ENCODE measurements at places on chromosomes 7 and 10.

- no peak for DNase-seq
Measured at GRCh38 chr7:148340438-148341280, 249.9 kb upstream of the C7orf33 start.

DNA sequence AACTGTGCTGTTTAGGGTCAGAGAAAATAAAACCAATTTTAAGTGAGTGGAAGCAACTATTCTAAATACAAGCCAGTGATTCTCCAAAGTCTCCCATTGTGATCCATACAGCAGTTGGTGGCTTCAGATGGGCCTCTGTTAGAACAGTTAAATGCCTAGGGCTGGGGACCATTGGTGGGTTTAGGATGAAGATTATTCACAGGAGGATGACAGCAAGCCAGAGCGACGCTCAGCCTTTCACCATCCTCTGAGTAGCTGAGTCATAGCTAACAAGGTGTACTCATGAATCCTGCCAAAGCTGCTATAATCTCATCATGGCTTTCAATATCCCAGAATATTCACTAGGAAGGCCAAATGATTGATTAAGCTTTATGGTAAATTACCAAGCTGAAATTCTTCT lies 39.6 kb downstream of the STARD3NL start:
- DNase-seq: no peak

DNA sequence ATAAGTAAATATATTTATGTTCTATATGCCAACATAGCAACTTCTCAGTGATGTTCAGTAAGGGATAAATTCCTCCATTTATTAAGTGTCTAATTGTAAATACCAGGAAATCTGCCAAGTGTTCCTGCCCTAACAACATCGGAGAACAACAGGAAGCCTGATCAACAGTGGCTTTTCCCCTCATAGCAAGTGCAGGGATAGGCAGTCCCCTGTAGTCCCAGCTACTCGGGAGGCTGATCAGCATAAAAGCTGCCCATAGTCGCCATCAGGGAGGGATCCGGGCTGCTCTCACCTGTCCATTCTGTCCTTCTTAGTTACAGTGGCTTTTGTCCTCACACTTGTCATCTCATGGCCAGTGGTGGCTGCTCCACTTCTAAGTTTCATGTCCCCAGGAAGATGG lies 141.3 kb downstream of the IDE start:
- no peak for DNase-seq

DNA sequence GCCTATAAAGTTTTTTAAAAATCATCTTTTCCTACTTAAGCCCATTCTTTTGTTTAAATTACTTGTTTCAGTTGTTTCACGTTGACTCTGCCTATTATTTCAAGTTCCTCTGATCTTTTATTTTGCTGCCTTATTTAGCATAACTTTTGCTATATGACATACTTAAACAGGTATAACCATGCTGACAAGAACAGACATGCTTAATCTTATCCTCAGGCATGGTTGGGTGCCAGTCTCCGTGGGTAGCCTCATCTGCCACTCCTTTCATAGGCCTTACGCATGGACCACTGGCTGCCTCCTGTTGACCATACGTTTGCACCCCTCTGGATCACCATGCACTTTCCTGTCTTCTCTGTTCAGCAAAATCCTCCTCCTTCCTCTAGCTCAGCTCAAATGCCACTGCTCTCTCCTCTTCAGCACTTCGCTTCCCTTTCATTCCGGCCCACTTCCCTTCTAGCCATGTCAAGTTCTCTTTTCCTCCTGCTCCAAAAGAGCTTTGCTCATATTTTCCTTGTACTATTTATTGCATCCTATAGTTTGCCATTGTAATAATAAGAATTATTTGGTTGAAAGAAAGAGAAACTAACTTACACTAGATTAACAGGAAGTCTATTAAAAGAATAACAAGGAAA lies 10.0 kb upstream of the TSPAN33 start:
- no peak for DNase-seq

DNA sequence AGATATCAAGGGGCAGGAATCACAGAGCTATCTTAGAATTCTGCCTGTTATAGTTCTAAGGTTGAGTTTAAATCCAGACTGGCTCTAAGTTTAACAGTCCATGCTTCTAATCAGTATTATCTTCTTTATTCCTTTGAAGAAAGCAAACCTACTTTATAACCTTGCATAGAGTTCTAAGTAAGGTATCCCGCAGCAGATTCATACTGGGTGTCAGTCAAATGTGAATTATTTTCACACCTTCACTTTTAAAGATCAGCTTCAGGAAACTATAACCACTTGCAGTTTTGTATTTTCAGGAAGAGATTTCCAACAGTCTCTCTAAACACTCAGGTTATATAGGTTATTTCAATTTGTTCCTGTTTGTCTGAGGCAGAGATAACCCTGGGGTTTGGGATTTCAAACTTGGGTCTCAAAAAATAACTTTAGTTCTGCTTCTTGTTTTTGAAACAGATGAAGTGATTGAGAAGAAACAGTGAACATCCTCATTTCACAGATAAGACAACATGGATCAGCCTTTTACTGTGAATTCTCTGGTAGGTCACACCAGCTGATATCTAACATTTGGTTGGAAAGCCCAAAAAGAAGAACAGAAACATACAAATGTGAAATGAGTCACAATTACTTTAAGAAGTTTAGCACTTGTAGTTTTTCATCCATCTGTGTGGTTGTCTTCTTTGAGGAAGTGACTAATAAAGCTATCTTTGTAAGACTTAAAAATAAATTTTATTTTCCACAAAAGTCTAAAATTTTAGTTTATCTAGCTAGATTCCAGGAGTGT lies 21.4 kb downstream of the STAMBPL1 start:
- DNase-seq: no peak

GRCh38 chr10:11685787-11686218 lies 56.4 kb upstream of the ECHDC3 start:
- DNase-seq: no peak

DNA sequence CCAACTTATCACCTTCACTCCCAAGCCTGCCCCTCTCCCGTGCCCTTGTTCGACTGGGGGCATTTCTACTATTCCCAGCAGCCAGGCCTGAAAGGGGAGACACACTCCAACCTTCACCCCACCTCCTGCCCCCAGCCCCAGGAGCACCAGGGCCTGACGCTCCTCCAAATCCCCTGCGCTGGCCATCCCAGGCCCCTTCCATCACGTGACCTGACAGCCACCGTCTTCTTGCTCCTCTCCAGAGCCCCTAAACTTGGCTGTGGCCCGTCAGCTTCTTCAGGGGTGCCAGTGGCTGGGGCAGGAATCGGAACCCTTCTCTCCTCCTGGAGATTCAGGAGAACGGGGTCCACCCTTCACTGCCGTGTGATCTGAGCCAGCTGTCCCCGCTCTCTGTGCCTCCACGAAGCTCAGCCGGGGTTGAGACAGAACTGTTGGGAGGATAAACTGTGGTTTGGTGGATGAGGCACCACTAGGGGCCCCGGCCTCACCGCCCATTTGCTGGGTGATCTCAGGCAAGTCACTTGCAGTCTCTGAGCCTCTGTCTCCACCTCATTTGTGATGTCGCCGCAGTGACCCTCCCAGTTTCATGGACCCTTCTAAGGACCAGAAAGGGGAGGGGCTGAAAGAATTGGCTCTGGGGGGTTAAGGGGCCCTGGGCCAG lies 91.0 kb downstream of the MYL10 start:
- no peak for DNase-seq

DNA sequence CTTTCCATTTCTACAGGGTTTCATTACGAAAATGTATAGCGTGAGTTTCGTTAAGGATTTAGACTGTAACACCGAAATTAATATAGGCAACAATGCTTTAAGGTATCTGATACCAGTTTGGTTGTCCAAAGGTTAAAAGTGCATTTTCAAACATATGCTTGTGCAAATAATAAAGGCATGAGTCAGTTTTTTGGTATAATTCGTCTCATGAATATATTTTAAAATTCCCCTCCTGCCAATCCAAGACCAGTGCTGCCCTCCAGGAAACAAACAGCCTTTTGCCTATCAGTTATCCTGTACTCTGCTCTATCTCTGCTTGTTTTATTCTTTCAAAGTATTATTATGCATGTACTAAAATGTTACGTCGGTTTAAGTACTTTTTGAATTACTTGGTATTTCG lies 2.0 kb downstream of the LCOR start:
- DNase-seq: no peak

GRCh38 chr10:20616918-20617810 lies 279.9 kb downstream of the NEBL start:
- DNase-seq: no peak

GRCh38 chr10:44573821-44574220 lies 188.9 kb upstream of the CXCL12 start:
- no peak for DNase-seq

GRCh38 chr10:99766302-99766681 lies 16.1 kb upstream of the ABCC2 start:
- DNase-seq: no peak

DNA sequence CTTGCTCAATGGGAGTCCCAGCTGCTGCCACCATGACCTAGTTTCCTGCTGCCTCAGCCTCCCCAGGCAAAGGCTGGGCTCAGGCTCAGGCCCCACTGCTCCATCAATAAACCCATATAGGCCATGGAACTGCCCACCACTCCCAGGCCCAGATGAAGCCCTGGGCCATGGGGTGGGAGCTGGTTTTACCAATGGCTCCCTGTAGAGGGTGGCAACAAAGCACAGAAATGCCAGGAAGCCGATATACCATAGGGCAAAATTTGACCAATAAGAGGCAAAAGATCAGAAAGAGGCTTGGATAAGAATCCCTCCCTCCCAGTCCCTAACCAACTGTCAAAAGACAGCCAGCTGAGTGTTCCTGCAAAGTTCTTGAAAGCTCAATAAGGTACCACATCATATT lies 101.8 kb upstream of the DOCK1 start:
- no peak for DNase-seq

DNA sequence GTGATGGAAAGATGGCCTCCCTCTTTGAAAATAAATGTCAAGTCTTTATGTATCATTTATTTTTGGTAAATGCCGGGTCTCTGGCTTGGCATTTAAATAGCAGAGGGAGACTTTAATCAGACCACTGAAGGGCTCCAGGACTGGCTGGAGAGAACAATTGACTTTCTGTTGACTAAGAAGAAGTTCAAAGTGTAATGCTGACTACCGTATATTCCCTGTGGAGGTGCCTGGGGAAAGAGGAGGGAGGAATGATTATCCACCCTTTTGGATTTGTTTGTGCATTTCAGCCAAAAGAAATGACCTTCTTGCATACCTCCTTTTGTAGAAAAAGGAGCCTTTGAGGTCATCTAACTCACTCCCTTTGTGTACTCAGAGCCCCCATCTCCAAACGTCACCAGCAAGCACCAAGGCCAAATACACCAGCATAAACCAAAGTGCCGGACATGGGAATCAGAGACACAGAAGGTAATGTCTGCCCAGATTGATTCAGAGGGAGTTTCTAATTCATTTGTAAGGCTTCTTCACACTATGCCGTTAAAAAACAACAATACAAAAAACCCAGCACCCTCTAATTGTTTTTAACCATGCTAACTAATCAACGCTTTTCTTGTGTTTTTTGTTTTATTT lies 75.2 kb downstream of the PRLHR start:
- no peak for DNase-seq

DNA sequence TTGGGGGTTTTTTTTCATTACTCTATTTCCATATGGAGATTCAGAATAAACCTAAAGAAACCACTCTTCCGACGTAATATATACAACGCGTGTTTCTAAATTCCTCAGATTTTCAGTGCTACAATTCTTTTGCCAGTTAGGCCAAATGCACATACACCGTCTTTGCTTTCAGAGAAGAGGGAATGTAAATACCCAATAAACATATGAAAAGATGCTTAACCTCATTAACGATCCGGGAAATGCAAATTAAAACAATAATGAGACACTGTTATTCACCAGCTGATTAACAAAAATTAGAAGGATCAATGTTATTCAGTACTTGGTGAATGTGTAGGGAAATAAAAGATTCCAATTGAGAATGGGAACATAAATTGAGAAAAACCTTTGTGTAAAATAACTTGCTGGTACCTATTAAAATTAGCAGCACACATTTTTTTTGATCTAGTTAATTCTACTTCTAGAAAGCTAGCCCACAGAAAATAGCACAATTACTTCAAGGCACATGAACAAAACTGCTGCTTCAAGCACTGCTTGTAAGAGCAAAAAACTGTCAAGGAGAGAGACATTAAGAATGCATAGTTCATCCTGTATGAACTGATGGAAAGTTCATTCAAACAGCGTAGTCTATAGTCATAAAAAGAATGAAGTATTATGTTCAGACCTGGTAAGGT lies 56.7 kb downstream of the FGFR2 start:
- no peak for DNase-seq

- no peak for DNase-seq
Measured at GRCh38 chr7:50497068-50497642, 47.0 kb upstream of the FIGNL1 start.

- no peak for DNase-seq
Measured at GRCh38 chr10:75464478-75465449, 33.3 kb downstream of the LRMDA start.

DNA sequence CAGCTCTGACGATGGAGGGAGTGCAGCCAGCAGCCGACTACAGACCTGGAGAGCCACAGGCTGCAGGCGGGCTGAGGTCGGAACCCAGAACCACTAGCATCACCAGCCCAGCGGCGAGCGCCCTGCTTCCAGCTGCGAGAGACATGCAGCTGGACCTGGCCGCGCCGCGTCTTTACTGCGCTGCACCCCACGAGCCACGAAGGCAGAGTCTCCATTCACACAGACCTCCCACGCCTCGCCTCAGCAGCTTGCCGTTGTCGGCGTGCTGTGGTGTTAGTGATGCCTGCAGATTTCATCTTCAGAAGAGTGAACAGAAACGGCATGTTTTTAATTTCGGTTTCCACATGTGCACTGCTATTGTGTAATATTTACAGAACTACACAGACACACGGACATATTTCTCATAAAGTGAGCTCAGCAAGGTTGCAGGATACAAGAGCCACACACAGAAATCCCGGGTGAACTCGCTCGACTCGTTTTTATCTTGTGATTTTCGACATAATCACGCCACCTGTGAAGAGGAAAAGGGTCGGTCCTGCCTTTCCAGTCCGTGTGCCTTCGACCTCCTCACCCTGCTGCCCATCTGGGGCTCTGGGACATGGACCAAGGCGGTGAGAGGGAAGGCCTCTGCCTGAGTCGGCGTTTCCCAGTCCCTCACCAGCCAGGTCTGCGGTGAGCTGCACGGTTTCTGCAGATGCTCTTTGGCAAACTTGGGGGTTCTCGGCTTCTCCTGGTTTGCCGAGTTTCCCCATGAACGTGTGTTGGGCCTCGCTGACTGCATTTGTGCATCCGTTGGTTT lies 252.2 kb downstream of the ELFN1 start:
- no peak for DNase-seq

DNA sequence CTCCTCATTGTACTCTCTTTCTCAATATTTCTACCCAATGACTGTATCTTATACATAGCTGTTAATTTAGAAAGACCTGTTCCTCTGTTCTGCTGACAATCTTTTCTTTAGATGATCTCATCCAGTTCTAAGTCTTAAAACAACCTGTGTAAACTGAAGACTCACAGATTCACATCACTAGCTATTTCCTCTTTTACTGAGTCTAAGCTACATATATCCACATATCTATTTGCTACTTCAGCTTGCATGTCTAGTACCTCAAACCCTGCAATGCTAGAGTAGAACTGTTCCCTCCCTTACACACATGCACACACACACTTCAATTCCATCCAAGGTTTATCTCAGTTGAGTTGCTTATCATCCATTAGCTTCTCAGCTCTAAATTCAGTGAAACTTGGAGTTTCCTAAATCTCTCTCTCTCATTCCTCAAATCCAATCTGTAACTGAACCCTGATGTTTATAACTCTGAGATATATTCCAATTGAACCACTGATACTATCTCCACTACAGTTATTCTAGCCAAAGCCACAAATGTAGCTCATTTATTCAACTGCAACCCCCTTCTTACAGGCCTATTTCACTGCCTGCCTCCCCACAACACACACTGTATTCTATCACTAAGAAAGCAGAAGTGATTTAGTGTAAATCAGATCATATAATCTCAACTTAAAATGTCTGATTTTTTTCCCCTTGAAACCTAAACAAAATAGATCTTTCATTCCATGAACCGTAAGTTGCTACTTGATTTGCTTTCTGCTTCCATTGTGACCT lies 1036.8 kb upstream of the POT1 start:
- no peak for DNase-seq

Data from right kidney (tissue), 9 donors.